Urinary bladder (tissue), 4 donors: ENCODE measurements at places on chromosomes 1 and 21.

- DNase-seq = no peak
Observed at GRCh38 chr21:42039911-42040351, 29.8 kb upstream of the ZBTB21 start.

DNA sequence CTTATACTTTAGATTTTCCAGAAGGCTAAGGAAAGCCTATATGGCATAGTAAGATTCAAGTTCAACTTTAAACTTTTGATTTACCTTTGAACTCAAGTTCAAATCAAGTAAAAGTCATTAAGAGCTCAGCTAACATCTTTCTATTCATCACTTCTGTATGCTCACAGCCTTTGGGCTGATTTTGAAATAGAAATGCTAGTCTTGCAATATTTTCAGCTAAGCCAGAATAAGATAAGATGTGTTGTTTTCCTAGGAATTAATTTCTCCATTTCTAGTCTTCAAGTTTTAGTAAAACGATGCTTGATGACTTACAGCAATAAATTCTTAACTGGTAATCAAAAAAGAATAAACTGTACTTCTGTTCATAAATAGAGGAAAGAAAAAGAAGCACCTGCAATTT lies 35.6 kb downstream of the ATP1B1 start:
- no peak for DNase-seq

GRCh38 chr1:96820107-96820506 lies 98.5 kb downstream of the PTBP2 start:
- no peak for DNase-seq

GRCh38 chr1:181075766-181076350 lies 12.6 kb upstream of the IER5 start:
- DNase-seq = no peak

- DNase-seq = no peak
Observed at GRCh38 chr1:207336559-207337467, 15.3 kb downstream of the CD55 start.

DNA sequence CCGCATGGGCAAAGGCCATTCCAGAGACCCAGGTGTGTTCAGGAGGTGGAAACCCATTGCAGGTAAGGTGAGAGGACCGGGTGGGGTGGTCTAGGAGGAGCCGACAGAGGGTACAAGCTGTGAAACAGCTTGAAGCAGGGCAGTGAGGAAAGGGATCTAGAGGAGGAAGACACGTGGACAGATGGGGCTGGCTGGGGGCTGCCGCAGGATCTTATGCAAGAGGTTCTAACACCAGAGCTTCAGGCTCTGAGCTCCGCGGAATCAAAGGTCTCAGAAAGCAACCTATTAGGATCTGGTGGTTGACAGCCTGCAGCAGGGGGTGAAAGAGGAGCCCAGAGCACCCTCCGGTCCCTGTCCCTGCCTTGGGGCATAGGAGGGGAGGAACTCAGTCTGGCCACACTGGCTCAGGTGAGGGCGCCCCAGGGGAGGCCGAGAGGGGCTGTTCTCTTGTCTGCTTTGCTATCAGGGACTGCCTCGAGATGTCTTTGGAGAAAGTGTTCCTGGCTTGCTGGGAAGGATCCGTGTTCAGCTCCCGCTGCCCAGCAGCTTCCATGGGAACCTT lies 1.9 kb downstream of the TFF1 start:
- DNase-seq = no peak

DNA sequence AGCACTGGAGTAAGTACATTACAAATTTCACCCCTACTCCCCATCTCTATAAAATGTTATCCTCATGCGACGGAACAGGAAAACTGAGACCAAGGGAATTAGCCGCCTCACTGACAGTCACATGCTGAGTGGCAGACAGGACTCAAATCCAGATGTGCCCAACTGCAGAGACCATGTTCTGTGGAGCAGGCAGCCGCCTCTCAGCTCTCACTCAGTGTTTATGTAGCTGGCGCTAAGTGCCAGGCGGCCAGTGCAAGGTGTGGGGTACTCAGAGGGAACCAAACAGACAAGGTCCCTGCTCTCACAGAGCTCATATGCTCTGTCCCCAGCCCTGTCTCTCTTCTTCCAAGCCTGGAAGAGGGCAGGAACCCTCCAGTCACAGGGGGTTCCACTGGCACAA lies 5.1 kb downstream of the CAPZB start:
- no peak for DNase-seq

GRCh38 chr21:41660748-41661147 lies 106.1 kb downstream of the RIPK4 start:
- DNase-seq = no peak

GRCh38 chr21:44370027-44370735 lies 16.8 kb downstream of the TRPM2 start:
- DNase-seq = no peak

DNA sequence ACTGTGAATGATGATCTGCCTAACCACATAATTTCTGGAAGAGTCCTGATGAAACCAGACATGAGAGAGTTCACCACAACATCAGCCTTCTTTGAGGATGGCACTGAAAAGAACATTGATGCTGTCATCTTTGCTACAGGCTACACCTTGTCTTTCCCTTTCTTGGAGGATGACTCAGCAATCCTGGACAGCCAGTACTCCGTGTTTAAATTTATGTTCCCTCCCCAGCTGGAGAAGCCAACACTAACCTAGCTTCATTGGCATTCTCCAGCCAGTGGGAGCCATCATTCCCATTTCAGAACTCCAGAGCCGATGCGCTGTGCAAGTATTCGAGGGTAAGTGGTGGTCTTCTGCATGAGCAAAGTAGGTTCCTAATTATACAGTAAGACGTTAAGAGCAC lies 164.1 kb upstream of the POGK start:
- no peak for DNase-seq

GRCh38 chr1:204659056-204659455 lies 26.5 kb downstream of the LRRN2 start:
- DNase-seq = no peak

DNA sequence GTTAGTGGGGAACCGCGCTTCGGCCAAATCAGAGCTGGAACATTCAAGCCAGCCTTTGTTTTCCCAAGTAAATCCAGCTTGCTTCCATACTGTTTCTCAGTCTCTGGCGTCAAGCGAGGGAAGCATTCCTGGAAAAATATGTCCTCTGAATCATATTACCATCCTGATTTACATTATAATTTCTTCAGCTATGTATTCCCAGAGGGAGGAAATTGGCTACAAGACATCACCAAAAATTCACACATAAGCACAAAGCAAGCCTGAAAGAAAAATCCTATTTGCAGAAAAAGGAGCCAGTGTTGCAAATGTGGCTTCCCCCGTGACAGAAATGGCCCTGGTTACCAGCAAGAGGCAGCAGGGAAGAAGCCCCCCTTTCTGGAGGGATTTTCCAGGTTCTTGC lies 233.3 kb downstream of the KCNJ6 start:
- no peak for DNase-seq

GRCh38 chr1:155166471-155167165 lies 6.5 kb downstream of the KRTCAP2 start:
- no peak for DNase-seq

GRCh38 chr1:31871703-31872102 lies 55.9 kb upstream of the SPOCD1 start:
- no peak for DNase-seq

- no peak for DNase-seq
Observed at GRCh38 chr1:8026153-8026975, at the start of gene ERRFI1. TSS of gene ERRFI1 (minus strand) at chr1:8026309. CDS start at chr1:8015619, 10,690 bp downstream.

GRCh38 chr1:28249013-28249865 lies 10.1 kb upstream of the SESN2 start:
- no peak for DNase-seq

GRCh38 chr1:16922466-16922865 lies 735 bp downstream of the CROCC start:
- DNase-seq = no peak

DNA sequence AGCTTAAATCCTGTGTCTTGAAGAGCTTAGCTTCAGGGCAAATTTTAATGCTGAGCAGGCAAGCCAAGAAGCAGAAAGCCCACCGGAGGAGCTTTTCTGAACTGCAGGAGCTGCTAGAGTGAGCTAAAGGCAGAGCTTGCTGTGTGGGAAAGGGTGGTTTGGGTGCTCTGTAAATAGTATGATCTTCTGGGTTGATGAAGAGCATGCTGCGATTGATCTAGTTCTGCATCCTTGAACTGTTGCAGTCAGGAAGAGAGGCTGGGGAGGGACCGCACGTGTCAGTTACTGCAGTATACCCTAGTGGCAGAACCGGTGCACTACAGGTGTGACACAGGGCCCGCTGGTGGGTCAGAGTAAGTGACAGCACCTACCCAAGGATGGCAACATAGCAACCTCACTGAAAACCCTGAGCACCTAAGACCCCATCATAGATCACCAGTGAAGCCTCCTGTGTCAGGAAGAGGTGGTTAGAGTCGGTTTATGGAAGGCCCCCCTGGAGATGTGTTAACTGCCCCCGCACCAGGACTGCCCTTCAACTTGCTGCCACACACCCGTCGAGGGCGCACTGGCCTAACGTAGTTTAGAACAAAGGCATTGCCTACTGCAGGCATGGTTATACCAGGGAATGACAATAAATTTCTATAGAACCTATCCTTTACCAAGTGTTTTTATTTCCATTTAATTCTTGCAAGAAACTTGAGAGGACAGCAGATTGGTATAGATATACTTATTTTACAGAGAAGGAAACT lies 146.0 kb upstream of the KIAA0040 start:
- no peak for DNase-seq

DNA sequence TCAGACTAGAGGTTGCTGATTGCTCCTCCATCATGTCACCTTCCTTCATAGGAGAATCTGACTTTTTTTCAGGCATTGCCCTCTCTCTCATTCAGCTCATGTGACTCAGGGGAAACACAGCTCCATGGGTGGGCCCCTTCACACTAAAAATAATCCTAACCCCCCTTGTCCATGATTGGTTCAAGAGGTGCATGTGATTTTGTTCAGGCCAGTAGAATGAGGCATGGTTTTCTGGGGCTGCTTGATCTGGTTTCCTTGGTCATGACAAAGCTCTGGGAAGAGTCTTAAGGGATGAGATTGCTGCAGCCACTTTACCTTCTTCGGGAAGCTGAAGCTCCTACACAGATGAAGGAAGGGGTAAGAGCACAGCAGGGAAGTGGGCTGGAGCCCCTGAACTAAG lies 56.3 kb downstream of the SPAG17 start:
- no peak for DNase-seq

GRCh38 chr1:47593013-47593568 lies 155.2 kb downstream of the FOXD2 start:
- no peak for DNase-seq

DNA sequence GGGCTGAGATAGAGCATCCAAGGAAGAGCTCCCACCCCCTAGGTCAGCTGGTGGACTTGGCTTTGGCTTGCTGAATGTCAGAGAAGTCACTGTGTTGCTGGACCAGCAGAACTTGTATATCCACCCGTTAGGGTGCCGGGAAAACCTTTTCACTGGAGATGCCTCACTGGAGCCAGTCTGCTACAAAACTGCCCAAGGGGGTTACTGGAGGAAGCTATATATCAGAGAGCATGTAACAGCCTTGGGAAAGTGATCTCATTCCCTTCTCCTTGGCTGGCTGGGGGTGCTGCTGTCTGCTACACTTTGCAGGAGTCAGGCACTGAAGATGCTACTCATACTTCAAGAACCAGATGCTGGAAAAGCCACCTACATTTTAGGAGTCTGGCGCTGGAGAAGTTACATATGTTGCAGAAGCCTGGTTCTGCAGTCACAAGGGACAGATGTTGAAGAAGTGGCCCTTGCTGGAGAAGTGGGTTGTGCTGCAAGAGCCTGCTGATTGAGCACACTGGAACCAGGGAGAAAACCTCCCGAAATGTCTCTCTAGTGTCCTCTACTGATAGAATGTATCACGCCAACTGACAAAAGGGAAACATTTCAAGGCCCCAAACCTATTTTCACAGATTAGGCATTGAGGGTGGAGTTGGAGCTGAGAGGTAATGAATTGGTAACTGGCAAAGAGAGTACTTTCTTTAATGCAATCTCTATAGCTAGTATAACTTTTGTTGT lies 250.6 kb downstream of the SPATA17 start:
- DNase-seq = no peak

DNA sequence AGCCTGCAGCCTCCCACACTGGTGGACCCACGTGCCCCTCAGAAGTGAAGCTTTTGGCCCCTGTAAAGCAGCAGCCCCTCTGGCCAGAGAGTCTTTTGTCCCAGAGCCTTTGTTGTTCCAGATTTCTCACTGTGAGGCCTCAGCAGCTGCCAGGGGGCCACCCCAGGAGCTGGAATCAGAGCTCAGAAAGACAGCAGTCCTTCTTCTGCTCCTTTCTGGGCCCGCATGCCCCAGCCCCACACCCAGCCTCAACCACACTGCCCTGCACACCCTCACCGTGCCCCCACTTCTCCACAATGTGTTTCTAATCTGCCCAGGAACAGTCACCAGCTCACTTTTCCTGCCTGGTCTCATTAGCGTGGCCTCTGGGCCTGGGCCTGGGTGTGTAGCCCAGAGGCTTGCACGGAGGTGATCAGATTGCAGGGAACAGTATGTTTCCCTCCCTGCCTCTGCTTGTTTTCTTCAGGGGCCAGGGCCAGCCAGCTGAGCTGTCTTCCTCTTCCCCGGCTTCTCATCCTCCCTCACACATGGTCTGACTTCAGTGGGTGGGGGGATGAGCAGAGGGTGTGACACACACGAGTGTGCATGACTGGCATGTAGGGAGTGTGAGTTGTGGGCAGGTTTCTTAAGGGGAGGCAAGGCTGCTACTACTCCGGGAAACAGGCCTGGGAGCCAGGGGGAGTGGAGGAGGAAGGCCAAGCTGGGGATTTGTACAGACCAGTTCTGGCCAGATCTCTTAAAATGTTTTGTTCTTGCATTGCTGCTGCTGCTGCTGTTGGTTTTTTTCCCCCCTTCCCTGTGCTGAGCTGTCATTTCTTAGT lies 82.5 kb upstream of the ZNF648 start:
- DNase-seq = peak; percentile 79

GRCh38 chr1:14600405-14601112 lies 2.1 kb downstream of the KAZN start:
- no peak for DNase-seq

- DNase-seq = peak; percentile 20
Observed at GRCh38 chr1:72284084-72284347, 1.7 kb upstream of the NEGR1 start.

- no peak for DNase-seq
Observed at GRCh38 chr1:234519506-234519905, 40.5 kb upstream of the TARBP1 start.

GRCh38 chr1:210310562-210311153 lies 18.0 kb upstream of the HHAT start:
- no peak for DNase-seq
